Panc1 (cell line): ENCODE measurements at places on chromosomes 1 and 21. TPM values are rescaled to one million over a fixed set of nuclear protein-coding genes. Genes with fewer than 3 reads are reported as not detected.

Gene KLHDC9
- total RNA-seq = 7.6 TPM

DNA sequence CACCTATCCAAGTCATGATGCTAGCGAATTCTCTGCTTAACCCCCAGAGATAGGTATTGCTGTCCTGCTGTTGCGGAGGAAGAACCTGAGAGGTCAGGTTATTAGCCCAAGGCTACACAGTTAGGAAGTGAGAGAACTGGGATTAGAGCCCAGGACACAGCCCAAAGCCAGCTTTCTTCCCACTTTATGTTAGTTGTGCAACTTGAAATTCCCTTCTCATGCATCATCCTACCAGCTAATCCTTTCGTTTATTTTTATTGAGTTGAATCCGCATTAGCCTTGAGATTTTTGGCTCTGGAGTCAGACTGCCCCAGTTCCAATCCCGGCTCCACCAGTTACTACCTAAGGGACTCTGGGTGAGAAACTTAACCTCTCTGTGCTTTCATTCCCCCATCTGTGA is 65.4 kb downstream of the PLEKHA6 start:
- DNase-seq = peak; percentile 50

GRCh38 chr1:71967670-71968069 is 314.7 kb downstream of the NEGR1 start:
- no peak for DNase-seq

DNA sequence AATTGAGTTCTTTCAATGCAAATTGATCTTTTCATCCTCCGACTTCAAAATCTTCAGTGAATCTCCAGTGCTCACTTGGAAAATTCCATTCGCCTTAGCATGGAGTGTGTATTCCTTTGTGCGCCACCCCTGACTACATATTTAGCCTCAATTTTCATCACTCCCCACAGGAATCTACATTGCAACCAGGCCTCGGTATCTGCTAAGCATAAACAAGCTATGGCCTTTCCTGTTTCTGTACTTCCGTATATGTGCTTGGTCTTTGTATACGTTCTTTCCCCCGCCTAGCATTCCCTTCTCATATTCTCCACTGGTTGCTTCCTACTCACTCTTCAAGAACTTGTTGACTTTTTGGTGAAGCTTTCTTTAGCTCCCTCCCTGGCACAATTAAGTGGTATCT is 470.8 kb downstream of the LMO4 start:
- no peak for DNase-seq

DNA sequence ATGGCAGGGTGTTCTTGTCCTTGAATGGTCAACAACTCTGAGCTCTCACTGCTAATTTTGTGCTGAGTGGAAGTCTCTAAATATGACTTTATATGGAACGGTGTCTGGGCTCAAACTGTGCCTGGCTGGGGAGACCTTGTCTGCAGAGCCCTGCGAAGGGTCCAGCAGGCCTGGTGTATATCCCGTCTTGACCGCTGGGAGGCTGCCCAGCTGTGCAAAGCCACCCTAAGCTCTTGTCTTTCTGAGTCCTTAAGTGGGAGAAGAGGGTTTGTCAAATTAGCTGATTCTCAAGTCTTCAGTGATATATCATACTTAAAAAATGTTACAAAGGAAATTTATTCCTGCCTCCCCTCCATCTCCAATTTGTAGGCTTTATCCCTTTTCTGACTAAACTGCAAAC is 198.7 kb downstream of the KCNJ6 start:
- DNase-seq = no peak

Gene DFFB
- total RNA-seq = 3.0 TPM
